Activated T-cell treated with anti-CD3 and anti-CD28 coated beads for 4 hours (primary cell): ENCODE measurements at places on chromosomes 13 and 19.

DNA sequence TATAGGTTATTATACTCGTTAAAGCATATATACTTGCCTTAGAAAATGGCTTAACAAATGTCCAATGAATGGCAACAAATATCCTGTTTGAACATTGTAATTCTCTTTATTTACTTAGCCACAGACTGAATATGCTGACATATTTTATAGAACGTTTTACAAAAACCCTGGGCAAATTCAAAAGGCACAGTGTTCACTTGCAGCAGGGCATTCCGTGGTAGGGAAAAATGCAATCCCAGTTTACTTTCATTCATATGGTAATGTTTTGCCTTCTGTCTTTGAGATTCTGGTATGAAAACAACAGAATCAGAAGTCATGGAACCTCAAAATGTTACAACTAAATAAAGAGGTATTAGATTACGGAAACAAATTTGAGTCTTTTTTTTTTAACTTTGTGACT lies 56.2 kb upstream of the MYCBP2 start:
- DNase-seq: no peak

GRCh38 chr19:41860419-41861115 lies 512 bp downstream of the RPS19 start:
- no peak for DNase-seq

- DNase-seq: no peak
Observed at GRCh38 chr19:13461536-13461935, 44.7 kb downstream of the CACNA1A start.

DNA sequence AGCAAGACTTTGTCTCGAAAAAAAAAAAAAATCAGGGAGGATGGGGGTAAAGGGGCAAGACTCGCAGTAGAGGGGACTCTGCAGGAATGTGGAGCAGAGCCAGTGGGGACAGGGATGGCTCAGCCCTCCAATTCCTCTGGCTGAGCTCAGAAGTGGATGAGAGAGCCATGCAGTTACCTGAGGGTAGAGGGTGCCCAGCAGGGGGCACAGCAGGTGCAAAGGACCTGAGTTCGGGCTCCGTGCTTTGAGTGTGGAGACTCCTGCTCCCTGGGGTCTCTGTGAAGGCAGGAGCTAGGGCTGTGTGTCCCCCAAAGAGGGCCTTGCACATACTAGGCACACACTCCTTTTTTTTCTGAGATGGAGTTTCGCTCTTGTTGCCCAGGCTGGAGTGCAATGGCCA lies 7.7 kb downstream of the DOCK6 start:
- no peak for DNase-seq

DNA sequence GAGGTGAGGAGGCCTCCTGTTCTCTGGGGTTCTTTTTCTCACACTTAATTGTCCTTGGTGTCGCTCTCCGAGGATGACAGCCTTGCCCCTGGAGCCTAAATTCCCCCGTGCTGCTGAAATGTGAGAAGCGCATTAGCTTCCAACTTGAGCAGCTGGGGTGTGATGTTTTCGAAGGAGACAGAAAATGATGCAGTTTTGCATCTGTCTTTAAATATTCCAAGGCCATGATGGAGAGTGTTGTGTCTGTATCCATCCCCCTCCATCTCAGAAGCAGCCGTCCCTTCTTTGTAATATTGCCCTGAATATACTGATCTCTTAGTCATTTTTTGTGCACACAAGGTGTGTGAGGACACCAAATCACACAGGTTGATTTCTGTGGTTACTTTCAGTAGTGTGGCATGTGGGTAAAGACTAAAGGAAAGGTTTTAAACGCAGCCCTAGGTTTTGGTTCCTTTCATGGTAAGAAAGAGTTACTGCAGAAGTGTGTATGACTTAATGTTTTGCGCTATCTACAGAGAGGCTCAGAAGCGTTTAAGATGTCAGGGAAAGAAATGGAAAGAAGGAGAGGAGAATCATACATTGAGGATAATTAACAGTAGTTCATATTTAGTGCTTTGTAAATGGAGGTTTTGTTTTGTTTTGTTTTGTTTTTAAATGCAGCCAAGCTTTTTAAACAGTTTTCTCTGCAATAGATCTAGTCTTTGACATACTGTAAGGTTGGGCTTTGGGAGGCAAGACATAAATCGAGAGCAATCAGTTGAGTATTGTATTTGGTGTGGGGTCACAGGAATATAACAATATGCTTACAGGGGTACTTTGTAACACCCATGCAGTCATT lies 1.6 kb downstream of the NBEA start:
- no peak for DNase-seq
